ENCODE measurements at places on chromosomes 6 and 20.

DNA sequence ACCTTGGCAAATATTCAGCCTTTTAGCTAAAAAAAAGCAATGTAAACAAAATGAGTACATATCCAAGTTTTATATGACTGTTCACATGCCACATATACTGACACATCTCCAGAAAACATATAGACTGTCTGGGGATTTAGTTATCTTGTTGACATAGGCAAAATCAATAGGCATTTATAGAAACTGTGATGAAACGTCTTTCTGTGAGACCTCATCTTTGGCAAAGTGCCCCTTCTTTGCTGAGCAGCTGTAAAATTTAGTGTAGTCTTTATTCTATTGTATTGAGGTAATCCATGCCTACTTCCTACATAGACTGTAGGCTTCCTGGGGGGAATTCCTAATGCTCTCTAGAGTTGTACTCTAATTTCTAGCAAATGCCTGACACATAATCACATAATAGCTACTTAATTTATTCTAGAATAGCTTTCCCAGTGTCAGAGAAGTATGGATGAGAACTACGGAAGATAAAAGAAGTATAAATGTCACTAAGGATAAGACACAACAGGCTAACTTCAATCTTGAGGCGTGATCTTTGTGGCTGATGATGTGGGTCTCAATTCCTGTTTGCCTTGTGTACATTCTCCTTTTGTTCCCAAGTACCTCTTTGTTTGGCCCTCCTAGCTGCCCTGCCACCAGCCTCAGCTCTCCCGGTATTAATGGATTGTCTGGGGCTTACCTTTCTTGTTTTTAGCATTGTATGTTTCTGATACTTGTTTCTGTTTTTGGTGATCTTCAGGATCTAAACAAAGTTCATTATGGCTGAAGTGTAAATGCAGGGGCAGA, 30.6 kb downstream of the PTCHD4 start:
- peak; percentile 5 for DNase-seq

GRCh38 chr6:28446818-28447511, 3.7 kb upstream of the ZSCAN23 start:
- DNase-seq = no peak

DNA sequence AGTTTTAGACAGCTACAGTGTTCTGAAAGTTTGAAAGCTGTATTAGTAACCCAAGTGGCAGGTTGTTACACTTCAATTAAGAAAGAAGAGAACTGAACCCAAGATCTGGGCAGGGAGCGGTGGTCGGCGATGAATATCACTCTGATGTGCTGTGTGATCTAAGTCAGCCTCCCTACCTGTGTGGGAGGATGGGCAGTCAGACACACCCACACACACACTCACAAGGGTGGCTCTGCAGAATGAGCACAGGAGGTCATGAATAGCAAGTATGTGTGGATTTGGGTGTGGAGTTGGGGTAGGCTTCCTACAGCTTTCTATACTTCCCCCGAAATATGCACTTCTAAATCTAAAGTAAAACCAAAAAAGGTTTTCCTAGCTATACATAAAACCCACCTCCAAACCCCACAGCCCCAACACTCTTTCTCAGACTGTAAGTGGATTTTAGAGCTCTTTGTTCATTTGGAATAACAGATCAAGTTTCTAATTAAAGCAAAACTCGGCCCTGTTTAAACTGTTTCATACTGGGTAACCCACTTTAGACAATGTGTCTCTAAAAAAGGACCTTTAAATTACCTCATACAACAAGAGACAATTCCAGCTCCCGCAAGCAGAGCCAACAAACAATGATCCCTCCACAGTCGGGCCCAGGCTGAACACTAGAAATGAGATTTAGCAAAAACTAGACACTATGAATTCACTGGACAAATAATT, 19.4 kb downstream of the TNFRSF21 start:
- DNase-seq = no peak

- no peak for DNase-seq
Measured at GRCh38 chr6:5567352-5567751, 306.0 kb downstream of the FARS2 start.

- no peak for DNase-seq
Measured at GRCh38 chr20:57774111-57774880, 64.5 kb upstream of the PMEPA1 start.

GRCh38 chr6:158303210-158303731, 9.0 kb upstream of the TULP4 start:
- DNase-seq = no peak

- DNase-seq = peak; percentile 11
Measured at GRCh38 chr6:12813321-12813720, 96.8 kb downstream of the PHACTR1 start.

- DNase-seq = no peak
Measured at GRCh38 chr20:64133951-64134407, 26.6 kb upstream of the NPBWR2 start.

DNA sequence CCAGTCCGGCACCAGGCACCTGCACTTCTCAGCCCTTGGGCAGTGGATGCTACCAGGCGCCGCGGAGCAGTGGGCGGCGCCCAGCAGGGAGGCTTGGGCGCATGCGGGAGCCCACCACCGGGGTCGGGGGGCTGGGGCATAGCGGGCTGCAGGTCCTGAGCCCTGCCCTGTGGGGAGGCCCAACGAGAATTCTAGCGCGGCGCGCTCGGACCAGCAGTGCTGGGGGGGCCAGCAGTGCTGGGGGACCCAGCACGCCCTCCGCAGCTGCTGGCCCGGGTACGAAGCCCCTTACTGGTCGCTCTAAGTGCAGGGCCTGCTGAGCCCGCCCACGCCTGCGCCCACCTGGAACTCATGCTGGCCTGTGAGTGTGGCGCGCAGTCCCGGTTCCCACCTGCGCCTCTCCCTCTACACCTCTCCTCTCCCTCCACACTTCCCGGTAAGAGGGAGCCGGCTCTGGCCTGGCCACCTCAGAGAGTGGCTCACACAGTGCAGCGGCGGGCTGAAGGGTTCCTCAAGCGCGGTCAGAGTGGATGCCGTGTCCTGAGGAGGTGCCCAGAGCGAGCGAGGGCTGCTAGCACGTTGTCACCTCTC, 28.5 kb upstream of the SERPINB1 start:
- DNase-seq = no peak

DNA sequence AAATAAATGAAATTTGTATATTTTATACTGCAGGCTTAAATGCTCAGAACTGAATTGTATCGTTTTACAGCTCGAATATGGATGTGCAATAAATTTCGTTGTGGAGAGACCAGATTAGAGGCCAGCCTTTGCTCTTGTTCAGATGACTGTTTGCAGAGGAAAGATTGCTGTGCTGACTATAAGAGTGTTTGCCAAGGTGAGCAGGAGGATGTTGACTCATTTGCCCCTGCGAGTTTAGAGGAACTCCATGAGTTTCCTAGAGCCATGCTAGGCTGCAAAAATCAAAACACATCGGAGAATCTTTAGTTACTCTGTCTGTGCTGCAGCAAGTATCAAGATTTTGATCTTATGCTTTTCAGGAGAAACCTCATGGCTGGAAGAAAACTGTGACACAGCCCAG, 15.4 kb downstream of the ENPP3 start:
- DNase-seq = no peak

DNA sequence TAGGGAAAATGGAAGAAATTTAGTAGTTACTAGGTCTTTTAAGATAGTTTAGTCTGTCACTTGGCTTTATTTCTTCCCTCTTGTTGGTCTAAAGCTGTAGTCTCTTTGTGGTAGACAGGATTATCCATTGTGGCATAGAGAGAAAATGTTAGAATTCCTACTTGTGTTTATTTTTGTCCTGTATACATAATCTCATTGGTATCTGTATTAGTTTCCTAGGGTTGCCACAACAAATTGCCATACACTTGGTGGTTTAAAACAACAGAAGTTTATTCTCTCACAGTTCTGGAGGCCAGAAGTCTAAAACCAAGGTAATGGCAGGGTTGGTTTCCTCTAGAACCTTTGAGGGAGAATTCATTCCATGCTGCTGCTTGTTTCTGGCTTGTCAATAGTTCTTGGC, 119.4 kb downstream of the ZFAND3 start:
- DNase-seq = no peak

DNA sequence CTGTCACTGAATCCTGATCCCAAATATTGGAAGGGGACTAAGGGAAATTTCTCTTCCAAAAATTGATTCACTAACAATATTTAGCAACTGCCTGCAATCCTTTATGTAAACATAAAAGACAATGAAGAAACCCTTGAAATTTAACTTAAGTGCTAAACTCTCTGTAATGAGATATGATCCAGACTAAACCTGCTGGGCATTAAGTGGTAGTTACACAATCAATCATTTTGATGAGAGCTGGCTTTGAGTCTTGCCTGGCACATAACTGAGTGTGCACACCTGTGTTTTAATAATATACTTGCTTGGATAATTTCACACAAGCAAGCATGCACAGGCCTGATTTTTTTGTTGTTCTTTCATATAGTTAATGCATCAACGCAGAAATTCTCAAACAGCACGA, 9.8 kb upstream of the ZFP64 start:
- no peak for DNase-seq

DNA sequence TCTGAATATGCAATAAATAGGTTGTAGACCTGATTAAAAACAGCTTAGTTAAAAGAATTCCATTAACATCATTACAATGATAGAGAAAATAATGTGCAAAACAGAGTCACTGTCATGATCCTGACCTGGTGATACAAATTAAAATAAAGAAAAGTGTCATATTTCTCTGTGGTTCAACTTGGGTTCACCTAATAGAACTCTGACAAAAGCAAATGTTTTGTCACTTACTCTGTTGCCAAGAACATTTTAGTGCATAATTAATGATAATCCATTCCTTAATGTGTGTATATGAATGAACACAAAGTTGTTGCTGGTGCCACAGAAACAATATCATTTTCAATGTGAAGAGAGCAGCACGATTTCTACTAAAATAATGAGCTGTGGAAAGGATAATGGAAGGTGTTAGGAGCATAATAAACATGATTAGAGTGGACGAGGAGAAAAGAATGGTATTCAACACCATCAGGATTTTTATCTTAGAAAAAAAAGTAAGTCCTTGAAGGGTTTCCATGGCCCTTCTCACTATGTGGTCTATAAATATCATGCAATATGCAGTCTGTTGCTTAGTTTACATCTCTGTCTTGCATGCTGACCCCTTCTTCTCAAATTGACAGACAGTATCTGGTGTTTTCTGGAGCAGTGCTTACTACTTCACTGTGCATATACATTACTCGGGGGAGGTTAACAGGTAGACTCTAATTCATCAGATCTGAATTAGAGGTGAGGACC, 656.6 kb upstream of the MMS22L start:
- DNase-seq = no peak

DNA sequence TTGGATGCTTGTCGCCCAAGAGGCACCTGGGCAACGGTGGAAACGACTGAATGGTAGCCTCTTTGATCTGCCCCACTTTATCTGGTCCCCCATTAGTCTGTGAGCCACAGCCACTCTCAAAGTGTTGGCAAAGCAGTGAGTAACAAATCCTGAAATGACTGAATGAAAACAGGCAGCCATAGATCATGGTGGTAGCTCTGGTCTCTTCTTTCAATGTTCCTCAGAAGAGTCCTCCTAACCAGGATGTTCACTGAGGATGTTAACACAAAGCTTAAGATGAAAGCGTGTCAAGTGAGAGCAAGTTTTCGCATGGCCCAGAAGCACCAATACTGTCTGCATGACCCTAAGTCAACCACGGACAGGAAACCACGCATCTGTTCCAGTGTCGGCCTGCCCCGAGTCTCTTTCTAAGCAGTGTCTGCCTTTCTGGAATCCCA, 107.3 kb downstream of the IRF4 start:
- DNase-seq = no peak

DNA sequence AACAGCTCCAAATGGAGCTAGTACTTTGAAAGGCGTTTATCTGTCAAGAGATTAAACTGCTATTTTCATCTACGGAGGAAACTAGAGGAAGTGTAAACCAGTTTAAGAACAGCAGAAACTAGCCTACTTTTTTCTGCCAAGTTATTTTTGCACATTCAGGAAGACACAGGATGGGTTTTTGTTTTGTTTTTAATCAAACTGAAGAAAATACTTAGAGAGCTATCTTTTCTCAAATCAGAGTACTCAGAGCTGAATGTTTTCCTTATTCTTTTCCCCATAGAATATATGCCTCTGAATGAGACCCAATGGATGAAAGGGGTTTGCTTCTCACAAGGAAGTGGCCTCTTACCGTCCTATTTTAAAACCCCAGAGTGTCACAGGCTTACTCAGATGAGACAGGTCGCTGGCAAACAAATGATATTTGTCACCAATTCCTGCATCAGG, 538.5 kb downstream of the CD83 start:
- no peak for DNase-seq

GRCh38 chr20:36424314-36424713, 117.0 kb upstream of the MYL9 start:
- DNase-seq = no peak

- DNase-seq = no peak
Measured at GRCh38 chr20:59508729-59509128, 95.6 kb upstream of the PHACTR3 start.

GRCh38 chr20:32112841-32113240, 3.3 kb downstream of the TM9SF4 start:
- no peak for DNase-seq

GRCh38 chr6:137416376-137417109, 77.7 kb downstream of the OLIG3 start:
- DNase-seq = no peak

DNA sequence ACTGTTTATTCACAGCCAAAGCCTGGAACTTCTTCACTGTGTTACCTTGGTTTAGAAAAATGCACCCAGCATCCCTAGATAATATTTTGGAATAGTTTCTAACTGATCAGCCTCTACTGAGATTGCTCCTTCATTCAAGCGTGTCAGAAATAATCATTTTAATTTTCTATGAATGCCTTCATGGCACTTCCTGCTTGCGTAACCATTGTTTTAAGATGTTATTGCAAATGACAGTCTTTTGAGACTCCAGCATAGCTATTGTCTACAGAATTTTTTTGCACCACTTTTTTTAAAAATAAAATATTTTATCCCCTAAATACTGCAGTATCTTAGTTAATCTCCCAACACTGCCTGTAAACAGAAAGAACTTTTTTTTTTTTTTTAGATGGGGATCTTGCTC, 213.1 kb downstream of the PHACTR1 start:
- no peak for DNase-seq
